Fibroblast of lung (primary cell): ENCODE measurements at places on chromosomes 7 and 10. TPM values are rescaled to one million over a fixed set of nuclear protein-coding genes. Genes with fewer than 3 reads are reported as not detected.

Gene CD36
- 41.0 and 93.5 TPM in 2 replicates for total RNA-seq

Gene MPP7
- total RNA-seq: 0.51 and 0.99 TPM in 2 replicates

Gene SLC18A3
- not detected in 2 replicates for total RNA-seq

Gene HERC4
- 77.0 and 140 TPM in 2 replicates for total RNA-seq

Gene SHTN1
- 0.26 and 0.33 TPM in 2 replicates for total RNA-seq

Gene MEIG1
- 0.26 and 0.33 TPM in 2 replicates for total RNA-seq

Gene SLC13A4
- 0.26 and 0.50 TPM in 2 replicates for total RNA-seq

Gene RBM20
- under 0.01 TPM in 2 replicates for total RNA-seq

Gene PRPS1L1
- not detected in 2 replicates for total RNA-seq

Gene OR2A1
- under 0.01 and 0.17 TPM in 2 replicates for total RNA-seq

Gene SH2D4B
- not detected in 2 replicates for total RNA-seq

Gene HOGA1
- 1.0 and 1.5 TPM in 2 replicates for total RNA-seq

Gene STEAP1B
- total RNA-seq: 10.3 and 14.7 TPM in 2 replicates

Gene CPED1
- 84.0 and 196 TPM in 2 replicates for total RNA-seq

Gene SPOCK2
- total RNA-seq: 0.26 and 0.33 TPM in 2 replicates

Gene FEZF1
- not detected in 2 replicates for total RNA-seq

Gene CHST3
- total RNA-seq: 24.1 and 29.9 TPM in 2 replicates

Gene LRRC4
- total RNA-seq: 0.26 and 0.33 TPM in 2 replicates

Gene INSYN2A
- 0.51 and 0.66 TPM in 2 replicates for total RNA-seq

Gene CDNF
- total RNA-seq: 1.2 and 1.5 TPM in 2 replicates

Gene LIPJ
- total RNA-seq: under 0.01 and 0.26 TPM in 2 replicates

Gene FAM25G
- total RNA-seq: not detected in 2 replicates

Gene SPDYE1
- total RNA-seq: under 0.01 TPM in 1 of 2 replicates, not detected in the other

Gene C10orf71
- not detected in 2 replicates for total RNA-seq

Gene SRPK2
- total RNA-seq: 45.5 and 61.8 TPM in 2 replicates

Gene FGFR2
- under 0.01 and 0.17 TPM in 2 replicates for total RNA-seq

Gene A1CF
- total RNA-seq: not detected in 2 replicates

Gene DPYSL4
- total RNA-seq: 0.26 and 0.83 TPM in 2 replicates

Gene FAM171A1
- 6.2 and 8.8 TPM in 2 replicates for total RNA-seq

Gene NEUROD6
- total RNA-seq: not detected in 2 replicates

Gene KLF14
- under 0.01 TPM in 2 replicates for total RNA-seq

Gene RADIL
- total RNA-seq: 0.33 and 0.51 TPM in 2 replicates

Gene ETV1
- total RNA-seq: 12.8 and 26.4 TPM in 2 replicates

Gene AS3MT
- 8.1 and 10.5 TPM in 2 replicates for total RNA-seq

Gene SP4
- total RNA-seq: 4.9 and 8.8 TPM in 2 replicates

Gene OGDHL
- under 0.01 TPM in 2 replicates for total RNA-seq

Gene ABCB8
- 16.4 and 20.0 TPM in 2 replicates for total RNA-seq

Gene MRPS33
- 30.6 and 40.1 TPM in 2 replicates for total RNA-seq

Gene WAPL
- 45.7 and 50.4 TPM in 2 replicates for total RNA-seq

Gene SLC18A2
- under 0.01 TPM in 1 of 2 replicates, not detected in the other for total RNA-seq

Gene MKX
- 2.8 and 15.0 TPM in 2 replicates for total RNA-seq

Gene FAM25C
- not detected in 2 replicates for total RNA-seq

Gene VENTX
- total RNA-seq: not detected in 2 replicates

Gene GNAT3
- total RNA-seq: not detected in 2 replicates

Gene LIPK
- total RNA-seq: not detected in 2 replicates

Gene BAMBI
- total RNA-seq: 4.6 and 5.6 TPM in 2 replicates

Gene RSPH10B2
- 0.51 and 0.66 TPM in 2 replicates for total RNA-seq

Gene TPK1
- 3.9 and 4.1 TPM in 2 replicates for total RNA-seq

Gene EGFR
- 36.0 and 55.3 TPM in 2 replicates for total RNA-seq

Gene CARD11
- total RNA-seq: not detected in 2 replicates

Gene CHN2
- 0.33 and 1.3 TPM in 2 replicates for total RNA-seq

Gene HNRNPF
- 217 and 293 TPM in 2 replicates for total RNA-seq

Gene ASAH2B
- 2.3 and 3.0 TPM in 2 replicates for total RNA-seq
